ENCODE measurements at places on chromosomes 4 and X. TPM values are rescaled to one million over a fixed set of nuclear protein-coding genes. Genes with fewer than 3 reads are reported as not detected.

TENM3 gene
- total RNA-seq, result 44.9 TPM

- DNase-seq, result peak; percentile 11
These were observed 41.1 kb upstream of the PPARGC1A start for GRCh38 chr4:23930750-23931488.

GRCh38 chr4:153258750-153259149 lies 54.5 kb downstream of the TRIM2 start:
- DNase-seq, result no peak

DNA sequence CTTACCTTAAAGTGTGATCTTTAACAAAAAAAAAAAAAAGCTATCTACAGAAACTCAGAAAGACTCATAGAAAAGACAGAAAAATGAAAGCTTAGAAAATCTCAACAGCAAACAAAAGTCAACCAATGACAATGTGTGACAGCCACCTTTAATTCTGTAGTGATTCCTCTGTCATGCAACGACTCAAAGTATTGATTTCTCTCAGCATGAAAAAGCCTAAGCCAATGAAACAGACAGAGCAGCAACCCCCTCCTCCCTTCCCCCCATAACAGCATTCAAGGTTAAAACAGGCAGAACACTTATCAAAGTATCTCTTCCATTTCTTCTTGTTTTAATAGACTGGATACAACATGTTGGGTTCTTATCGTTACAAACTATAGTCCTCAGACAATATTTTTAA lies 112.5 kb downstream of the MAB21L2 start:
- no peak for DNase-seq

- DNase-seq, result no peak
These were observed 2.5 kb downstream of the PHOX2B start for GRCh38 chr4:41746025-41746439.

- DNase-seq, result no peak
These were observed 279.7 kb upstream of the SLC7A11 start for GRCh38 chr4:138521809-138522208.

- DNase-seq, result no peak
These were observed 34.7 kb upstream of the HPGDS start for GRCh38 chr4:94377294-94377693.

- DNase-seq, result no peak
These were observed 30.3 kb downstream of the COPS4 start for GRCh38 chr4:83065266-83065665.

DNA sequence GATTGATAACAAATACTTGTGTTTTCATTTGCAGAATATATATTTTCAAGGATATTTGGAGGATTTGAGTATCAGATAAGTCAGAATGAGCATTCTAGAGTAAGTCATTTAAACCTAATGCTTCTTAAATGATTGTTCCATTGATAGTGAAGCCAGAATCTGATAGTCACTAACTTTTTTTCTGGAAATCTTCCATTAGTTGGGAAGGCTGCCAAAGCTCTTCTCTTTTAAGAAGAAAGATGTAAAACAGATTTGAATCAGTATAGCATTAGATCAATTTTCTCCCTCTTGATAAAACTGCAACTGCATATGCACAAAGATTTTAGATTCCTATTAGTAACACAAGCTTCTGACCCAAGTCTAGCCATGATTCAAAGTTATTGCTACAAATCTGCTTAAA lies 256.7 kb downstream of the SPOCK3 start:
- no peak for DNase-seq

Measured in occipital lobe (tissue), 3 donors.